A673 (cell line): ENCODE measurements at places on chromosomes 11 and 22. TPM values are rescaled to one million over a fixed set of nuclear protein-coding genes. Genes with fewer than 3 reads are reported as not detected.

SLC6A5 gene
- total RNA-seq, result not detected in 2 replicates

DNA sequence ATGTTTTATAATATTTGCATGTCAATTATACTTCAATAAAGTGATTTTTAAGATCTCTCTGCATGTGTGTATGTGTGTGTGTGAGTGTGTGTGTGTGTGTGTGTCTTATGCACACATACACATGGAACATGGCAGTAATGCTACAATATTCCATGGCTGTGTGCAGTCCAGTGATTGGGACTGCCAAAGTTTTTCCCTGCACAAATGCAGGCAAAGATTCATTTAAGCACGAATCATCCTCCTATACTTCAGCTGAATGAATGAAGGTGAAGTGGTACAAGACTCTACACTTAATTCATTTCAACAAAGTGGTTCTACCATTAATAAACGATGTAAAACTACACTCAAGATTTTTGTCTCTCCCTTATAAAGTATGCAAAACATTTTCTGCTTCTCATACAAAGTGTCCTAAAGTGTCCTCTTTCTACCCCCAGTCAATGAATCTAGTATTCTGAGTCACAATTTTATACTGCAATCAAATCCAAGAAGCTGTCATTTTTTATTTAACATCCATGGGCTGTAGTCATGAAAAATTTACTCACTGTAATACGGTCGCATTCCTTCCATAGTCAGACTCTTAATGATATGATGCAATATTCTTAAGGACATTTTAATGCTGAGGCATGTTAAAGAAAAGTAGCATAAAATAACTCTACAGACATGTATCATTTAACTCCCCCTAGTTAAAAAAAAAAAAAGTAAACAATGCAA is 132.4 kb downstream of the TTC28 start:
- peak; percentile 33 for DNase-seq
- H3K27ac ChIP-seq, result peak overlapping the region; percentile 43
- H3K27me3 ChIP-seq, result no peaks in the 10 kb centered on the region

- H3K4me1 ChIP-seq, result no peaks in the 10 kb centered on the region
- H3K36me3 ChIP-seq, result no peaks in the 10 kb centered on the region
- no peak overlapping the region for H3K4me3 ChIP-seq
These were observed 16.0 kb upstream of the KCNQ1OT1 start for GRCh38 chr11:2715716-2716350.

CATSPERZ gene
- total RNA-seq, result 1.4 TPM in 1 of 2 replicates, not detected in the other

C11orf16 gene
- not detected in 2 replicates for total RNA-seq
